ENCODE measurements at places on chromosomes 16 and 17.

- no peak for DNase-seq
Measured at GRCh38 chr17:64240261-64240740, 22.8 kb downstream of the TEX2 start.

DNA sequence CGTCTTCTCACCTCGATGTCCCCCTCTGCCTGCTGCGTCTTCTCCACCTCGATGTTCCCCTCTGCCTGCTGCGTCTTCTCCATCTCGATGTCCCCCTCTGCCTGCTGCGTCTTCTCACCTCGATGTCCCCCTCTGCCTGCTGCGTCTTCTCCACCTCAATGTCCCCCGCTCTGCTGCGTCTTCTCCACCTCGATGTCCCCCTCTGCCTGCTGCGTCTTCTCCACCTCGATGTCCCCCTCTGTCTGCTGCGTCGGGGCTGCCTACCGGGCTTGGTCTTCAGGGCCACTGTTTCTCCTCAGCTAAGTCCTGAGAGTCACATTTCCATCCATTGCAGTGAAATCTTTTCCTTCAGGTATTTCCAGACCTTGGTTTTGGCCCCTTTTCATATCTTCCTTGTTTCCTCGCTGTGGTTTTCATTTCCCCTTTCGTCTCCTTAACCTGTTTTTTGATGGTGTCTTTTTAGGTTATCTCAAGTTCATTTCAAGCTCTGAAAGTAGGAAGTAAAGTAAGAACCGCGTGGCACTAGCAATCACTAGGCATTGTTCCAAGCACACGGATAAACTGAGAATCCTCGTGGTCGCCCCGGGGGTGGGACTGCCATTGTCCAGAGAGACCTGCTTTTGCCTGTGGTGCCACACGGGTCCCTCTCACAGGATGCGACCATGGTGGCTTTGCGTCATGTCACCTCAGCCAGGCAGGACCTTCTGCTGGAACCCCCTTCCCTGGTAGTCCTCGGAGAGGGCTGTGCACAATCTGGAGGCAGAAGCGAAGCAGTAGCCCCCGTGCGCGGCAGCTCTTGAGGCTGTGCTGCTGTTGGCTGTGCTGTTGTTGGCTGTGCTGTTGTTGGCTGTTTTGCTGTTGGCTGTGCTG, 9.5 kb upstream of the ZNF750 start:
- peak; percentile 21 for DNase-seq

GRCh38 chr17:21213638-21214014, 335 bp downstream of the TMEM11 start:
- DNase-seq: peak; percentile 64

- DNase-seq: peak; percentile 64
Measured at GRCh38 chr17:45221081-45222013, at the start of gene FMNL1. FMNL1 (plus strand) TSS chr17:45221885; CDS start chr17:45222125, 240 bp downstream.

GRCh38 chr17:60901806-60902205, 224.2 kb downstream of the BCAS3 start:
- no peak for DNase-seq

DNA sequence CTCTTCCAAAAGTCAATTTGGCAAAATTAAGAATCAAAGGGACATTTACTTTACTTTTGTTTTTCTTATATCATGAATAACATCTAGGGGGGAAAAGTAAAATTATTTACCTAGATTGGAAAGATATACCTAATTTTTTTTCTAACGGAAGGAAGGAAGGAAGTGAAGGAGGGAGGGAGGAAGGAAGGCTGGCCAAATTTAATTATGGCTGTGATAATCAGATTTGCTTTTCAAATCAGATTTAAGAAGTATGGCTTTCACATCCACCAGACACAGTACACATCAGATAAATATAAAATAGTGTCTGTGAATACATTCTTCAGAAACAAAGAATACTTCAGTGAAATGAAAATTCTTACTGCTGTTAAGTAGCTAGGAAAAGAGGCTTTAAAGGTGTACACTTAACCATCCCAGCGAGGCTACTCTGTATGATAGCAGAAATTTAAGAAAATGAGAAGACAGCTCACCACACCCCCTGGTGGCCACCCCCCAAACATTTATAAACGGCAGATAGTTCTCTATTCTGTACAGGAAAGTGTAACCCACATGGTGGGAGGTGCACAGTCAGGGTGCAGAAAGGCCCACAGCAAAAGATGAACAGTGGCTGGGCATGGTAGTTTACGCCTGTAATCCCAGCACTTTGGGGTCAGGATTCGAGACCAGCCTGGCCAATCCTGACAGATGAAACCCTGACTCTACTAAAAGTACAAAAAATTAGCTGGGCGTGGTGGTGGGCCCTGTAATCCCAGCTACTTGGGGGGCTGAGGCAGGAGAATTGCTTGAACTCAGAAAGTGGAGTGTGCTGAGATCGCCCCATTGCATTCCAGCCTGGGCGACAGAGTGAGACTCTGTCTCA, 150.8 kb downstream of the SSH2 start:
- peak; percentile 76 for DNase-seq

GRCh38 chr17:83177611-83178532, 98.5 kb downstream of the METRNL start:
- DNase-seq: no peak

DNA sequence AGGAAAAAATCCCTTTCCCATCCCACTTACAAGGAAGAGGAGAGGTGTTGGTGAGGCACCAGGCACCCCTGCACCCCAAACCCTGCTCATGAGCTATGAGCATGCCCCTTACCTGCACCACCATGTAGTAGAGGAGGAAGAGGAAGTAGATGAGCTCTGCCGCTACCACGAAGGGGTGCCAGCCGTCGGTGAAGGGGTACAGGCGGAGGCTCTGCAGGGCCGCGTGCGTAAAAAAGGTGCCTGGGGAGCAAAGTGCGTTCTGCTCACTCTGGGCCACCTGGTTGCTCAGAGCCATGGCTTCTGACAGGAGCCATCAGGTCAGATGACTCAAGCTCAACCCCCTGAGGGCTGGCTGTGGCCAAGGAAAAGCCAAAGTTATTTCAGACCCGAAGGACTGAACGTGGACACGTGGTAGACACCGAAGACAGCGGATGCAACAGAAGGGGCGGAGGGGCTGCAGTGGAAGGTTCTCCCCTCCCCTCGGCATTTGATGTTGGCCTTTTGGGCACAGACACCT, 25.3 kb upstream of the GCSH start:
- DNase-seq: no peak

GRCh38 chr16:53042235-53042701, 10.4 kb downstream of the CHD9NB start:
- DNase-seq: no peak

- no peak for DNase-seq
Measured at GRCh38 chr16:11708421-11708820, 34.2 kb downstream of the TXNDC11 start.

- DNase-seq: no peak
Measured at GRCh38 chr17:80790981-80791742, 200.5 kb upstream of the CHMP6 start.

GRCh38 chr17:39738568-39738901, 797 bp downstream of the GRB7 start:
- no peak for DNase-seq

GRCh38 chr16:5510819-5511370, 413.3 kb upstream of the EEF2KMT start:
- no peak for DNase-seq

GRCh38 chr16:19696961-19697360, 21.1 kb downstream of the KNOP1 start:
- no peak for DNase-seq

GRCh38 chr17:14325618-14326167, 24.8 kb downstream of the HS3ST3B1 start:
- no peak for DNase-seq

DNA sequence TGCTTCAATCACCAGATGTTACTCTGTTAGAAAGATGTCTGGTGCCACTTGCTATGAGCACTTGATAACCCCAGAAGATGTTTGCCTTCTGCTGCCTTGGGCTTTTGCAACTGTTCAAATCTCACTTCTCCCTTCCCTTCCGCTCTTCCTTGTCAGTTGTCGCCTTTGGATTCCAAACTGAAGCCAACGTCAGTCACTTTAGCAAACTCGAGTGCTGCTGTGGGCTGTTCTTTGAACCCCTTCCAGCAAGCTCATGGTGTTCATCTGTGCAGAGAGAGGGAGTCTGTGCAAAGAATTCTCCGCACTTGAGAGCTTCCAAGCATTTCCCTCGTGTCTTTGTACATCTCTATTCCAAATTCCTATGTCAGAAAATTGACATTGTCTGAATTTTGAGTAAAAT, 879.4 kb downstream of the CDH11 start:
- no peak for DNase-seq

DNA sequence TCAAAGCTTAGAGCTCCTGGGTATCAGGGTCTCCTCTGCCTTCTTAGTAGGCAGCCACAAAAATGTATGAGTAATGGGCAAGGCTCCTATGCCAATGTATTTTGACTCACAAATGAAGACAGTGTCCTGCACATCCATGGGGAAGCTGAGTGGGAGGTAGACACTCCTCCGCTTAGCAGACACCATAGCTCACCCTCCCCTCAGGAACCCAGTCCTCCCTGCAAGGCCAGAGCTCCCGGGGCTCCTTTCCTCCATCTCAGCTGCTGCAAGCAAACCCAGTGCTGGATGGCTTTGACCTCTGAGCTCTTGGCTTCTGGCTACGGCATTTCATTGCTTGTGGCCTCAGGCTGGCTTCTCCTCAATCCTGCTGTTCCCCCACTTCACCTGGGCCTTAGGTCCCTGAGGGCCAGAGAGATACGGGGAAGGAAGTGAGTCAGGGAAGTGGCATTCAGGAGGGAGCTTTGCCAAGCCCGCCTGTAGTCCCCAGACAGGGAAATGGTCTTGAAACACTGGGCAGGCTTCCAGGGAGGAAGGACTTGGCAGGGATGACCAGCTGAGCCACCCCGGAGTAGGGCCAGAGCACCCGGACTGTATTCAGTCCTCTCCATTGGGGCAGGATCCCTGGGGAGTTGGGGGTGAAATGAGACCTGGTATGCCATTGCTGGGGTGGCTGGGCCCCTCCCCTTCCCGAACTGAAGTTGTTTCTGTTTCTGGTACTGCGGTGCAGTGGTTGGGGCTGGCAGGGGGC, 4.5 kb downstream of the ABCC3 start:
- no peak for DNase-seq

DNA sequence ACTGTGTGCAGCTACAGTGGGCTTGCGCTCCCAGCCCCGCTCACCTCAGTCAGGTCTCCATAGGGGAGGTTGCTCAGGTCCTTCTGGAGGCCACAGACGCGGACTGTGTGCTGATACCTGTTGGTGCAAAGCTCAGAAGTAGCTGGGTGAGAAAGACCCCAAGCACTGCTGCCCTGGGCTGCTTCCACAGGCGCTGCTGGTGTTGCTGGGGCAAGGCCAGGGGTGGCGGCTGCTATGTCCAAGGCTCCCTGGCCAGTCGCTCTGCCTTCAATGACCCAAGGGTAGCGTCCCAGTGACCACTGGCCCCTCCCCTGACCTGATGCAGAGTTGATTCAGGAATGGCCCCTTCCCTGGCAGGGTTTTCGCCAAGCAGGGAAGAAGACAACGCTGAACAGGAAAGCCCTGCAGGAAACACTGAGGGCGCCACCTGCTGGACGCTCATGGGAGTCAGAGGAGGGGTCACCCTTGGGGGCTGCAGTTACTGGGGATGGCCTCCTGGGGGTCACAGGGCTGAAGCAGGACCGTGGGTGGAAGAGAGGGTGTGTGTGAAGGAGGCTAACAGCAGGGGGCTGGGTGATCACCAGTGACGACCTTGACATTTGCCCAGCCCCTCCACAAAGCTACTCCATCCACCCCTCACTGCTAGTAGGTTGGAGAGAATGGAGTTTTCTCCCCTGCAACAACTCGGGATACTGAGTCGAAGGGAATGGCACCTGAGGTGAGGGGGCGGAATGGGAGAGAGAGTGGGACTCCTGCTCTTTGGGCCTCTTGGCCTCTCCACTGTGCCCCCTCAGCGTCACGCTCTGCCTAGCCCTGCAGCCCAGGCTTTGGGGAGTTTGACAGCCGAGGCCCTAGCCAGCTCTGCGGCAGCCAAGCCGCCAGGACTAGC, 38.3 kb downstream of the ABCC12 start:
- peak; percentile 87 for DNase-seq
